Anterior cingulate cortex (tissue), 58 donors: ENCODE measurements at places on chromosomes 1 and 21.

DNA sequence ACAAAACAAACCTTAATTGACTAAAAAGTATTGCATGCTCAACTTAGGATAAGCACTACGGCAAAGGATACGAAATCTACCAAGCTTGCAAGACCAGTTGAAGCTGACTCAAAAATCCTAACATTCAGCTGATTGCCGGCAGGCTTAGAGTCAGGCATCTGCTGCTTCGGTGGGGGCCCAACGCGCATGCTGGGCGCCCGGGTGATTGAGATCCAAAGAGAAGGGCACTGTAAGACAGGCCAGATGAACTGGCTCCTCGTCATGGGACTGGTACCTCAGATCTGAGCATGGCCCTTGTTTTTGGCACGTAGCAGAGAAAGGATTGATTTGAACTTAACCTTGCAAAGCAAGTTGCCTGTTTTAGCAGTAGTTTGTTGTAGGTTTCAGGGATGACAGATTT, 86.6 kb downstream of the PRDM2 start:
- DNase-seq: no peak

DNA sequence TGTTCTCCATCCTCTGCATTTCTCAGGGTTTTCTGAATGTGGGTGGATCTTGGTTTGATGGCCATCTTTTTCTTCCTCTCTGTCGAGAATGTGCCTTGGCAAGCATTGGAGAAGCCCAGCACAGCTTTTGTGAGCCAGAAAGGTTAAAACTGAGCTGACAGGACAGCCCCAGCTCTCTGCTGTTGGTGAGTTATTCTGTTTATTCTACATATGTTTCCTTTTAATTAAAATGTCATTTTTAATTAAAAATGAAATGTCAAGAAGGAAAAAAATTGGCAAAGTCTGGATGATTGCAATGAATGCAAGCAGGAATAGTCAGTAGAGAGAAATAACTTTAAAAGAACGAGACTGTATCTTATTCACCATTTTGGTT, 325.8 kb downstream of the PTBP2 start:
- no peak for DNase-seq

GRCh38 chr1:107432108-107432507, 291.3 kb downstream of the NTNG1 start:
- no peak for DNase-seq

- DNase-seq: no peak
Observed at GRCh38 chr21:45794027-45794426, 150.5 kb downstream of the PCBP3 start.

GRCh38 chr1:39412892-39413291, 78.5 kb upstream of the BMP8A start:
- no peak for DNase-seq

DNA sequence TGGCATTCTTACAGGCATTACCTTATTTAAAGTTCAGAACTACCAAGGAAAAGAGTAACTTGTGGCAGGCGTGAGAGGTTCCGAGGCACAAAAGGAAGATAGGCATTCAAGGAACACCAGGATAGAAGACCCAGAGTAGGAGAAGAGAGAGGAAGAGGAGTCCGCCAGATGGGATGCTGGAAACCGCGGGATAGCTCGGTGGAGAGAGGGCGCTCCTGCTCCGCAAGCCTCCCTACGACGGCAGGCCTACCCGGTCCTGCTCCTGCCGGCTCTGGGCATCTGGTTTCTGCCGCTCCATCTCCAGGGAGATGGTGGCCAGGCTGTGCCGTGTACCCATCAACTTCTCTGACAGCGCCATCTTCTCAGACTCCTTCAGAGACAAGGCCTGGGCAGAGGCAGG, 5.4 kb upstream of the NBPF1 start:
- no peak for DNase-seq

- no peak for DNase-seq
Observed at GRCh38 chr1:91806181-91806768, 79.7 kb downstream of the TGFBR3 start.

DNA sequence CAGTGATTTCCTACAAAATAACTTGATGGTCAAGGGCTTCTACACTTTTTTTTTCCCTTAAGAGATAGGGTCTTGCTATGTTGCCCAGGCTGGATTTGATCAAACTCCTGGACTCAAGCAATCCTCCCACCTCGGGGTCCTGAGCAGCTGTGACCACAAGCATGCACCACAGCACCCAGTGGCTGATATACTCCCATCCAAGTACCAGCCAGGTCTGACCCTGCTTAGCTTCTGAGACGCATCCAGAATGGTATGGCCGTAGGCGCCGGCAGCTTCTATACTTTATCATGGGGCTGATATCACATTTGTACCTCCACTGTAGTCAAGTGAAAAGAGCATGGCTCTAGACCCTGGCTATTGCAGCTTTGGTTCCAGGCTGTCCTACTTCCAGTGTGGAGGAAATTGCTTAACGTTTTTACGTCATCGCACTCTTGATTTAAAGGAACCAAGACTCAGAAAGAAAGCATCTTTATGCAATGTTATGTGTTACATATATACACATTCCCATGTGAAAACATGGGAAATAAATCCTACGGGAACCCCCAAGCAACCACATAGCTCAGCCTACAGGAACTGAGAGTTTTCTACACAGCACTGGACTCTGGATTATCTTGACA, 39.5 kb downstream of the PDPN start:
- DNase-seq: no peak

GRCh38 chr1:230145505-230145899, 78.5 kb downstream of the GALNT2 start:
- DNase-seq: no peak

DNA sequence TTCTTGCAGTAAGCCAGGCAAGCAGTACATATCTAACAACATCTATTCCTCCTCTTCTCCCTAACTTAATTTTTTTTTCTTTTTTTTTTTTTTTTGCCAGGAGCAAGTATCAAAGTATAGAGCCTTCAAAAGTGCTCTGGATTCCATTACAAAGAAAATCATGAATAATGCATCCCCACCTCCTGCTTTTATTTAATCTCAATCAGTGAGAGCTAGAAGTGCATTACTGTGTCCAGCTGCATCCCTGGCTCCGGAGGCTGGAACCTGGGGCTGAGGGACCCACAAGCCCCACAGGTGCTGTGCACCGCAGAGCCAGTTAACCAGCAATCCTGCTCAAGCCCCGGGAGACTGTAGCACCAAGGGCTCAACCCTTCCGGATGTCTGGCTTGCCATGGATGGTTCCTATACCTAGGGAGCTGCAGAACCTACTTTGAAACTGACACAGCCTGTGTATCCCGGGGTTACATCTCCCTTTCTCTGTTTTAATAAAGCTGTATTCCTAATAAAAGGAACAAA, 455.9 kb upstream of the RUNX1 start:
- no peak for DNase-seq

DNA sequence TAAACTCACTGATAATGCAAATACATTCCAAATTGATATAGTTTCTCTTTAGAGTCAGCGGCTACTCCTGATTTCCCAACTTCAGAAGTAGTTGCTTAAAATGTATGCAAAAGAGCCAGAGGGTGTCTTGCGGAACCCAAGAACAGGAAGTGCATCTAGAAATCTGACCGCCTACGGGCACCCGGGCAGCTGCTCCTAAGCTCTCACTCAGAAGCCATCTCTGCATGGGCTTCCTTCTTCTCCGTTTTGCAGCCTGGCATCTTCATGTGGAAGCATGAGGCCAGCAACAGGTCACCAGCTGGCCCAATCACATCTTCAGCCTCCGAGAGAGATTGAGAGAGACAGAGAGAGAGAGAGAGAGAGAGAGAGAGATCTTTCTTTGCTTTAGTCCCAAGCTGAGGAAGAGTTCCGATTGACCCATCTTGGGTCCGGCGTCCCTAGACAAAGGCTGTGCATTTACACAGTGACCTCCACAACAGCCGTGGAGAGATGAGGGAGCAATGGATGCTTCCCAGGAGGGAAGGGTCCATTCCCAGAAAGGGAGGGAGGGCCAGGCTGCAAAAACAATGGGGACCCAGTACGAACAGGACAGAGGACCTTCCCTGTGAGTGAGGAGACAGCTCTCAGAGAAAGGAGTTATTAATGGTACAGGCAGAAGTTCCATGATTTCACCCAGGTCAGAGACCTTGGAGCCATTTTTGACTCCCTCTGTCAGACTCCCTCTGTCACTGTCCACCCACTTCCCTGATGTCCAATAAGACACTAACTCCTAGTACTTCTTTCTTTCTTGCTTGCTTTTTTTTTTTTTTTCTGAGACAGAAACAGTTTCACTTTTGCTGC, 28.2 kb upstream of the SLC30A1 start:
- DNase-seq: no peak

DNA sequence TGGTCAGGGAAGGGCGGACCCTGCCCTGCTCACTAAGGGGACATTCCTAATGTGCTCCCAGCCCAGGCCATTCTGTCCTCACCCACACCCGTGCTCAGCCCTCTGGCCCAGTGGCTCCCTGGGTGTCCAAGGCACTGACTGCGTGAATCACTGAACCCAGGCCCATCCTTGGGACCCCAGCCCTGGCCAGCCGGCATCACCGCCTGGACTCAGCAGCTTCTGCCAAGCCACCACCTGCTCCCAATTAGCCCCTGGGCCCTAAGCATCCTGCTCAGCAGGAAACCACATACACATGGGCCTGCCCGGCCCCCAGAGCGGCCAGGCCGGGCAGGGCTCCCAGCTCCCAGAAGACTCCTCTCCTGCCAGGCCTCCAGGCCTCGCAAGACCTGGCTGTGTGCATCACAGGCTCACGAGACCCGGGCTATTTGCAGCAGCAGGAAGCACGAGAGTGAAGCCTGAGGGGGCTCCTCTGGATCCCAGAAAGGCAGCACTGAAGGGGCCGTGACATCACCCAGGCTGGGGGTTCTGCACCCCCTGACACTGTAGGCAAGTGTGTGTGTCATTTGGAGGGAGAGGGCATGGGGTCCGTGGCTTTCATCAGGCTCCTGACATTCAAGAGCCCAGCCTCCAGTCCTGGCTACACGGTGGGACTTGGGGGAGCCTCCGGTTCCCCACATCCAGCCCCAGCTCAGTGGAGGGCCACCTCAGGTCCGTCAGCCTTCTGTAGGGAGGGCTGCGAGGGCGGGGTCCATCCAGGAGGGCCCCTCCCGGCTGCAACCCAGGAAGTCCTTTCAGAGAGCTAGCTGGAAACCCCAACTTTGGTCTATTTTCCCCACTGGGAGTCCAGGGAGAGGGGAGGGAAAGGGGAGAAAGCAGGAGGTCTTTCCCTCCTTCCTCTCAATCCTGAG, 1.6 kb downstream of the MFAP2 start:
- DNase-seq: no peak
